ENCODE measurements at places on chromosomes 2 and 18.

GRCh38 chr18:12593866-12594265, 64.0 kb downstream of the SPIRE1 start:
- no peak for DNase-seq

DNA sequence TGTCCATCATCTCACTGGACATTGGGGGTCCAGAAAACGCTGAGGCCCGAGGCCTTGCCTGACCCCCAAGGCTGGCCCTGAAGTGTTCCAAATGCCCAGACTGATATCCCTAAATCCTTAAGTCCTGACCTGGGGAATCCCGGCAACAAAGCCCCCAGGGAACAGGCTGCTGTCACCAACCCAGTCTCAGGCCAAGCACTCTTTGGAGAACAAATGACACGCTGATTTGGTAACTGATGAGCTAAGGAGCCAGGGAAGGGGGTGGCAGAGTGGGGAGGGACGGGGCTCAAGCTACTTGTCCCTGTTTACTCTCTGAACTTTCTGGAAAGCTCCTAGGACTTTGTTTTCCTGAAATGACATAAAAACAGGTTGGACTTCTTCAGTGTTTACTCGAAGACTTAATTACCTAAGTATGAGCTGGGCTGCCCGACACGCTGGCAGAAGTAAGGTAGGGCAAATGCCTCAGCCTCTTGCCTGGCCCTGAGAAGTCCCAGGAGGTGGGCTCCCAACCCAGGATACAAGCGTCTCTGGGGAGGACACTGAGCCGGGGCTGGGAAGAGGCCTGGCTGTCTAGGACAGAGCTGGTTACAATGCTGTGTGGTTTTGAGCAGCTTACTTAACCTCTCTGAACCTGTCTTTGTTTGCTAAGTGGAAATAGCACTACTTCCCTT, 105.5 kb upstream of the GLI2 start:
- DNase-seq: no peak

- no peak for DNase-seq
These were observed 193.4 kb downstream of the CCDC102B start for GRCh38 chr18:68991286-68991685.

- DNase-seq: no peak
These were observed 5.9 kb downstream of the CSRNP3 start for GRCh38 chr2:165475277-165476004.

DNA sequence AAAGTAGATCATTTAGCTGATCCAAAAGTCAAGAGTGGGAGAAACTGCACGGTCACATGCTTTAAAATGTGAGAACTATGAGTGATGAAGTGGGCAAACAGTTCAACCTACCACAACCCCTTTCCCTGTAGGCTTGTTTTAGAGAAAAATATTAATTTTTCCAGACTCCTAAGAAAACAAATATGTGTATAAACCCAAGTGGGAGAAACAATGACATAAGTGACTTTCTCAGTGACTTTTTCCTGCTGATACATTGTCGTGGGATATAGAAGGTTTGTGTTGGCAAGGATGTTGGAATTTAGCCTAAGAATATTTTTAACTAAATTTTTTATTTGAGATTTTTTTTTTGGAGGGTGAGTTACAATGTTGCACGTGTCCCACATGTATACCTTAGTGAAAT, 321.7 kb downstream of the FIGN start:
- DNase-seq: no peak

DNA sequence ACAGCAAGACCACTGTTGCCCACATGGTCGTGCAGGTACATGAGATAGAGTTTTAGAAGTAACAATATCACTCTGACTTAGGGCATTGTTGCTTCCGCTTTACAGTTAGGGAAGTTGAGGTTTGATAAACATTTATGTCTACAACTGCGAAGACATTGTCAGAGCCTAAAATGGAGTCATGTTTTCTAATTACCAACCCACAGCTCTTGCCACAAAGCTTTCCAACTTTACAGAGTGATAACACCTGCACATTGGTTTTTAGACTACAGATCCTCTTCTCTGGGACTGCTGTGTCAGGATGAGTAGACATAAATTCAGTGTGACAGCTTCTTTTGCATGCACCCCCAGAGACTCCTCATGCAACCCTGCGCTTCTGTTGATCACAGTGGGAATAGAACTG, 119.0 kb downstream of the FEZ2 start:
- DNase-seq: no peak

DNA sequence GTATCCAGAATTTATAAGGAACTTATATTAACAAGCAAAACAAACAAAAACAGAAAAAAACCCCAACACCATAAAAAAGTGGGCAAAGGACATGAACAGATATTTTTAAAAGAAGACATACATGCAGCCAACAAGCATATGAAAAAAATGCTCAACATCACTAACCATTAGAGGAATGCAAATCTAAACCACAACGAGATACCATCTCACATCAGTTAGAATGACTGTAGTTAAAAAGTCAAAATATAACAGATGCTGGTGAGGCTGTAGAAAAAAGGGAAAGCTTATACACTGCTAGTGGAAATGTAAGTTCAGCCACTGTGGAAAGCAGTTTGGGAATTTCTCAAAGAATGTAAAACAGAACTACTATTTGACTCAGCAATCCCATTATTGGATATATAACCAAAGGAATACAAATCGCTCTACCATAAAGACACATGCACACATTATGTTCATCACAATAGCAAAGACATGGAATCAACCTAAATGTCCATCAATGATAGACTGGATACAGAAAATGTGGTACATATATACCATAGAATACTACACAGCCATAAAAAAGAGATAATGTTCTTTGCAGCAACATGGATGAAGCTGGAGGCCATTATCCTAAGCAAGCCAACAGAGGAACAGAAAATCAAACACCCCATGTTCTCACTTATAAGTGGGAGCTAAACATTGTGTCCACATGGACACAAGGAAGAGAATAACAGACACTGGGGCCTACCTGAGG, 25.3 kb downstream of the PREPL start:
- DNase-seq: no peak

DNA sequence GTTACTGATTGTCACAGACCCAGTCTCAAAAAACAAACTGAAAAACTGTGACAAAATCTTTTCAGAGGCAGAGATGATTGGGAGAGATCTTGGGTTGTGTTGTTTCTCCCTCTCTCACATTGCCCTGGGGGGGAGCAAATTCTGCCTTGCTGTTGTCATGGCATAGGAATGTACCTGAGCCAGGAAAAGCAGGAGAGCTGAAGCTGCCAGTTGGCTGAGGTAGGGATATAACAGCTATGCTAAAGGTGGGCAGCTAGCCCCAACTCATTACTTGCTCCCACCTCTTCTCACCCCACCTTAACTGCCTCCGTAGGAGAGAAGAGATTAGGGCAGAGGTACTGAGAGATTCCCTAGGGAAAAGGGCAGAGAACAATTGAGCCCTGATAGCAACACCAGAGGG, 299.3 kb downstream of the OSR1 start:
- DNase-seq: no peak

DNA sequence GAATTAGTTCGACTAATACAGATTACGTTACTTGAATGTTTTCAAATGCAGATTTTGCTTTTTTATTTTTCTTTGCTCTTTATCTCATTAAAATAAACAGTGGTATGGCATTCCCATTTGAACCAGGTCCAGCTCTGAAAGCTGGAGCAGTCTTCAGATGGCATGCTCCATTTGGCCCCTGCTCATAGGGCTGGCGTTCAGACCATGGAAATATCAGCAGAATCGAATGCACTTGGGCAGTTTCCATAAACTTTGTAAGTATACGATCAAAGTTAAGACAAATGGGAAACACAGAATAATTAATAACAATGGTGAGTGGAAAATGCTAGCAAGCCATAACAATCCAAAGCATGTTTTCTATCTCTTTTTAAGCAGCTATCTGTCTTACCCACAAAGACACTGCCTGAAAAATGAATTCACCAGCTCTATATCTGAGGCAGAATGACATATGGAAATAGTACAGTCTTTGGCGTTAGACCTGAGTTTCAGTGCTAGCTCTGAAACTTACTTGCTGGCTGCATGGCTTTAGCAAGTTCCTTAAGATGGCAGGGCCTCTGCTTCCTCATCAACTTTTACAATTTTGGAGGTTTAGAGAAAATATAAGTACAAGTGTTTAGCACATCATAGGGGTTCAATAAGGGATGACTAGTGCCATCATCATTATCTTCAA, 131.6 kb downstream of the BCL2 start:
- DNase-seq: no peak

DNA sequence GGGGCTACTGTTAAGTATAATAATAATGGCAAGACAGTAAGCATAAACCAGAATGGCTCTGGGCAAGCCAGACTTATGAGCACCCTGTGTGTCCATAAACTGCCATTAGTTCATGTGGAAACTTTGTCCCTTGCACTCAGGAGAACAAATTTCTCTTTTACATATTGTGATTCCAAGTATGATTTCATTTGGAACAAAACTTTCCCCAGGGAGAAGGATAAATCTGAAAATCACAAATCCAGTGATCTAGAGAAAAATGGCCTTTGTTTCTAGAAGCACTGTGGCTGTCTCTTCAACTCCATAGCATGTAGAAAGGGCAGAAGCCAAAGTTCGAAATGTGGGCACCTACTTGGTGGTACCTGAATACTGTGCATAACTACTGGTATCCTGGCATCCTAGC, 823.7 kb upstream of the SOX11 start:
- DNase-seq: no peak

Data from T-helper 17 cell (primary cell).